Activated naive CD4-positive, alpha-beta T cell treated with anti-CD3 and anti-CD28 coated beads, Interleukin-2, amount 10 ng/mL, durations not matched to agents 7 days and 5 days (primary cell): ENCODE measurements at places on chromosomes 1 and 21.

- DNase-seq: no peak
Observed at GRCh38 chr21:33943293-33943692, 27.7 kb upstream of the ATP5PO start.

DNA sequence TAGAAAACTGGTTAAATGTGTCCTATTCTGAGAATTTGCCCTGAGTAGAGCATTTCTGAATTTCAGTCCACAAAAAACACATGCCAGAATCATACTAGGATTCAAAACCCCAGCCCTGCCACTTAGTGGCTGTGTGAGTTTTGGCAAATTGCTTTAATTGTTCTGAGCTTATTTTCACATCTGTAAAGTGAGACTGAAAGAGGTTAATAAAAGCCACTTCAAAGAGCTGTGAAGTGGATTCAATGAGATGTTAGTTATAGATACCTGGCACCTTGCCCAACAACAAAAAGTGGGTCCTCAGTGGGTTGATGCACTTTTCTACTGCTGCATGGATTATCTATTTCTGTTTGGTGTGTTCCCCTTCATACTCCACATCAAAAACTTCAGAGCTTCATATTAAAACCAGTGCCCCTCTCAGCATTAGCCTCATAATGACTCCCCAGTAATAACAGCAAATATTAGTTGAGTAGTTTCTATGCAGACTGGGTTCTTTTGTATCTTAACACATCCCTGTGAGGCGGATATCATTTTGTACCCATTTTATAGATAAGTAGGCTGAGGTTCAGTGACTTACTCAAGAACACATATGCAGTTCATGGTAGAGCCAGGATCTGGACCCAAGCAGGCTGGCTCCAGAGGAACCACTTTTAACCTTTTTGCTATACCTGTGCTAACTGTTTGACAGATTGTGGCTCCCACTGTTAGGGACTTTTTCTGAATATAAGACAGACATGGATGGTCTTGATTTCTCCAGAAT, 14.2 kb upstream of the ADORA3 start:
- DNase-seq: peak; percentile 49

DNA sequence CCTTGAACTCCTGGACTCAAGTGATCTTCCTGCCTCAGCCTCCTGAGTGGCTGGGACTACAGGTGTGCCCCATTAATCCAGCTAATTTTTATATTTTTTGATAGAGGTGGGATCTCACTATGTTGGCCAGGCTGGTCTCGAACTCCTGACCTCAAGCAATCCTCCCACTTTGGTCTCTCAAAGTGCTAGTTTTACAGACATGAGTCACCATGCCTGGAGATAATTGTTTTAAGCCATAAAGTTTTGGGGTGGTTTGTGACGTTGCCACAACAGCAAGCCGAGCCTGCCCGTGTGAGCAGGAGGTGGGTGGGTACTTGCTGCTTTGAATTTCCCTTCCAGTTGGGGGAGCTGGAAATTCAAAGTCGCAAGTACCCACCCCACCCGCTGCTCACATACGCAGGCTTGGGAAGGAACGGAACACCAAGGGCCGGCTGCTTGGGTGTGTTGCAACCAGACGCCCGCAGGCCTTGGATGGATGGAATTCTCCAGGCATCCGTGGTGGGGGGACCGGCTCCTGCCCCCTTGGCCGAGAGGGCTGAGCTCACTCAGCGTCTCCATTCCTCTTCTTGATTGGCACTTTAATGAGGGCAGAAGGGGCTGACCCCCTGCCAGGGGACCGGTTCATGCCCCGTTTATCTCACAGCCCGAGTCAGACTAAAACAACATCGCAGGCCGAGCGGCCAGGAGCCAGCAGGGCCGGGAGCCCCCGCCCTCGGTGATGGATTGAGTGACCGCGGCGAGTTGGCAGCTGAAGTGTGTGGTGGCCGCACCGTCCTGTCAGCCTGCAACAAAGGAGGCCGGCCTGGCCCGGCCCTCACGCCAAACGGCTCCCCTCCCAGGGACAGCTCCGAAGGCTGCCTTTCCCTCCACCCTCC, 78.1 kb downstream of the DHRS3 start:
- DNase-seq: peak; percentile 16

GRCh38 chr1:177219554-177220458, 49.0 kb downstream of the BRINP2 start:
- no peak for DNase-seq

- no peak for DNase-seq
Observed at GRCh38 chr1:173152598-173152997, 54.5 kb downstream of the TNFSF4 start.

GRCh38 chr21:29639366-29640079, 300.3 kb downstream of the GRIK1 start:
- DNase-seq: no peak

GRCh38 chr1:186183219-186183618, 191.8 kb downstream of the TPR start:
- DNase-seq: no peak

DNA sequence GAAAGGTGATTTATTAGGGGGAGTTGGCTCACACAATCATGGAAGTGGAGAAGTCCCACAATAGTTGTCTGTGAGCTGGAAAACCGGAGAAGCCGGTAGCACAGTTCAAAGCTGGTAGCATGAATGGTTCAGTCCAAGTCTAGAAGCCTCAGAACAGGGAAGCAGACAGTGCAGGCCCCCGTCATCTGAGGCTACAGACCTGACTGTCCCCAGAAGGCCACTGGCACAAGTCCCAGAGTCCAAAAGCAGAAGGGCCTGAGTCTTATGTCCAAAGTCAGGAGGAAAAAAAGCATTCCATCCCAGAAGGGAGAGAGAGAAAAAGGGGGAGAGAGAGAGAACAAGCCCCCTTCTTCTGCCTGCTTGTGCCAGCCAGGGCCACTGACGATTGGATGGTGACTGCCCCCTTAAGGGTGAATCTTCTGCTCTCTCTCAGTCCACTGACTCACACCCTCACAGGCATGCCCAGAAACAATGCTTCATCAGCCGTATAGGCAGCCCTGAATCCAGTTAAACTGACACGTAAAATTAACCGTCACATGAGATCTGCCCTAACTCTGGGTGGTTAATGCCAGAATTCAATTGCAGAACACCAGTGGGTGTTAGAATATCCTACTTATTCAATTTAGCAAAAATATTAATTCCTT, 49.3 kb upstream of the POU2F1 start:
- DNase-seq: no peak

- no peak for DNase-seq
Observed at GRCh38 chr1:35553851-35554250, 3.4 kb downstream of the KIAA0319L start.

- DNase-seq: no peak
Observed at GRCh38 chr1:115184260-115184950, 95.1 kb upstream of the TSPAN2 start.
